ENCODE measurements at places on chromosomes 2 and 18.
A peak's percentile ranks its signal among the peaks of the same experiment; 100 is the strongest.

GRCh38 chr2:162677476-162677875 lies 161.1 kb downstream of the KCNH7 start:
- no peak for DNase-seq

GRCh38 chr2:147198651-147199171 lies 646.1 kb upstream of the ACVR2A start:
- no peak for DNase-seq

DNA sequence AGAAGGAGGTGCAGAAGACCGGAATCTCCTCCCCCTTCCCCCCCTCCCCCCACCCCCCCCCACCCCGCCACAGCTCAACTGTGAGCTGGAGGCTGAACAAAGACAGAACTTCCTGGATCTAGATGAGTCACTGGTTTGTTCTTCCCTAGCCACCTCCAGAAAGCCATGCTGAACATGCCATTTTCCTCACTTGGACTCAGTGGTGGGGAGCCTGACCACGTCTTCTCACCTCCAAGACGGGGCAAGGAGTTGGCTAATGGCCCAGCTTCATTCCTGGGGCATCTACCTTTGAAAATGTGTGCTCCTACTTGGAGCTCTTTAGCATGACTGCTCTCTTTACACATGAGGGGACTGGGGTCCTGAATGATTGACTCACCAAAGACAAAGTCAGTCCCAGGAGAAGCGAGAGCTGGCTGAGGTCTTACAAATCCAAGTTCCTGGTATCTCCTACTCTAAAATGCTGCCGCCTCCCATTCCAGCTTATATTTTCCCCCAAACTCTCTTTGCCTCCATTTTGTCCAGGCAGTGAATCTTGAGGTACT lies 22.6 kb upstream of the FZD5 start:
- peak; percentile 96 for DNase-seq

- no peak for DNase-seq
Measured at GRCh38 chr2:230644356-230644935, 68.2 kb upstream of the CAB39 start.

DNA sequence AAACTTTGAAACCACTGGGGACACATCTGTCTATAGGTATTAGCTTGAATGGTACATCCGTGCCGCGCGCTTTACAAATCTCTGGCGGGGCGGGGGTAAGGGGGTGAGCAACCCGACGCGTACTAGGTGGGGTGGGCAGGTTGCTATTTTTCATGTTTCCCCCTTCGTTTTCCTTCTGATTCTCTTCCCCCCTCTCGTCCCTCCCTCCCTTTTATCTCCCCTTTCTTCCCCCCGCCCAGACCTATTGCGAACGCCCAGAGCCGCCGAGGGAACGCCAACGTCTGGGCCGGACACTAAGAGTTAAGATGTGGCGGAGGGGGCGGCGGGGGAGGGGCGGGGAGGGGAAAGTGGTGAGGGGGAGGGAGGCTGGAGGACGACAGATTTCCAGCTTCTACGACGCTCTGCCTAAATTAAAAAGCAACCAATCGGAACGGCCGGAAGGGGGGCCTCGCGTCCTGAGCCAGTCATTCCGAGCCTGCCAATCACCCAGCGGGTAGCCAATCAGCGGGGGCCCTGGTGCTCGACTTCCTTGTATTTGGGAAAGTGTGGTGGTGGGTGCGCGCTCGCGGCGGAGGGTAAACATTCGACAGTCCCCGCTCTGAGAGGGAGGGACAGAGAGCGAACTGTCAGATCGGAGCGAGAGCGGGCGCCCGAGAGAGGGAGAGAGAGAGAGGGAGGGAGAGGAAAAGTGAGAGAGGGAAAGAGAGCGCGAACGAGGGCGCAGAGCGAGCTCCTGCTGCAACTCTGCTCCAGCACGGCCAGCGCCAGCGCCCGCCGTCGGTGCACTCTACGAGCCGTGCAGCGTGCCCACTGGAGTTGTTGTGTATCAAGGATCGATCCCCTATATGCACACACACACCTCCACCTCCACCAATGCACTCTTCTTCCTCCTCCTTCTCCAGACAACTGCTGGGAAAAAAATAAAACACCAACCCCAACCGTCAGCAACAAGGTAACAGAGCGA lies at the start of gene POU3F3:
Gene POU3F3, plus strand, starts transcription at position 582 of the 964 bp plus-strand sequence. CDS start 1,396 bp downstream, outside the sequence.
- peak; percentile 95 for DNase-seq

GRCh38 chr2:128384956-128385355 lies 66.3 kb upstream of the HS6ST1 start:
- DNase-seq = peak; percentile 36

GRCh38 chr2:55861733-55862132 lies 61.8 kb downstream of the EFEMP1 start:
- no peak for DNase-seq

DNA sequence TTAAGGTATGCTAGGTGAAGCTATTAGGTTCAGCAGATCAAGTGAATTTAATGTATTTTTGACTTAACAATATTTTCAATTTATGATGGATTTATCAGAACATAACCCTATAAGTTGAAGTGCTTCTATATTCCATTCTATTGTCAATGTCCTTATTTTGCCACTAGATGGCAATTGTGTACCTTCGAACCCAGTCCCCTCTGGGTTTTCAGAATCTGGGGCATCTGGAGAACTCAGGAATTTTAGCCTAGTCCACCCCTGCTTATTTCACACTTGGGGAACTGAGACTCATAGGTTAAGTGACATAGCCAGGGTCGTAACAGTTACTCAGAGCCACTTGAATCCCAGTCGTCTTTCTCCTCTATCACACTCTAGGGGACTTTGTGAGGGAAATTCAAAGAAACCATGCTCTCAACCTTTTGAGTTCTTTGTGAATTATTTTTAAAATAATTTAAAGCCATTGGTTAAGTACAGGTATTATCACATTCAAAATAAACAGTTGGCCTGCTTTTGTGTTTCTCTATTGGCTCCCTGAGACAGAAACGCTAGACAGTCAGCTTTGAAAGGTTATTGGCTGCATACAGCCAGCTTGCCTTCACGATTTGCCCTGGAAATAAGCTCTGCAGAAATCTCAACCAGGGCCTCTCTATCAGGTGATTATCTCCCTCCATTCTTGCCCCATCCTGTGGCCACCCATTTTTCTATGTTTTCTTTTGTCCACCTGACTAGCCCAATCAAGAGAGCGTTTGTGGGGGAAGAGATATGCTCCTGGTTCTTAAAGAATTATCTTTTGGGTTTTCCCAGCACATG lies 145.0 kb downstream of the TTC27 start:
- no peak for DNase-seq

DNA sequence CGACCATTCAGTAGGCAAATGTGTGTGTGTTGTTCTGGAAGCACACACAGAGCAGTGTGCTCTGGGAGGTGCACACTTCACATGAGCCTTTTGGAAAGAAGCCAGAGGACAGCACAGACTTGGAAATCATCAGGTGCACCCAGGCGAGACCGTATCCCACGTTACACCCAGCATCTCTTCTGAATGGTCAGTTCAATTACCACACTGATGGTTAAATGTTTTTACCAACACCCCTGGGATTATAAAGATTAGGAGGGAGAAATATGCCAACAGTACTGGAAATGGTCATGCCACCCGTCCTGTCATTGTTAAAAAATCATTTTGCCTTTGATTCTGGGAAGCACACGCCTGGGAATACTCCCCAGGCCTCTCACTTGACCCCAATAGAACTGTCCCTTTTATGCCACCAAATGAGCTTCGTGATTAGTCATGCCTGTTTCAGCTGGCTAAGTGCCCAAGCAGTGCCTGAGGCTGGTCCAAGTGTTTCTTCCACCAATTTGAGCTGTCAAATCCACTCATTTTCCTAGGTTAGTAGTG lies 183.7 kb downstream of the NRP2 start:
- DNase-seq = no peak
